T47D (cell line): ENCODE measurements at places on chromosomes 2 and 18.

DNA sequence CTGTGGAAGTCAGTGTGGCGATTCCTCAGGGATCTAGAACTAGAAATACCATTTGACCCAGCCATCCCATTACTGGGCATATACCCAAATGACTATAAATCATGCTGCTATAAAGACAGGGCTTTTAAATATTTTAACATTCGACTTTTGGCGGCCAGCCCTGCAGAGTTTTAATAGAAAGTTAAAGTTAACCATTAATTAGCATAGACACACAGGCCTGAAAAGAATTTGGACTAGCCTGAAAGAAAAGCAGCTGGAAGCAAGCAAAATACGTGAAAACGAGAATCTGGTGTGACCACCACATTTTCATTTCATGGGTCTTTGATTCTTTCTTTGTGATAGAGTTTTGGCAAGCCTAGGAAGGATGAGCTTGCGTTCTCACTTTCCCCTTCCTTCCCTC lies 184.0 kb downstream of the SCG2 start:
- DNase-seq = no peak

DNA sequence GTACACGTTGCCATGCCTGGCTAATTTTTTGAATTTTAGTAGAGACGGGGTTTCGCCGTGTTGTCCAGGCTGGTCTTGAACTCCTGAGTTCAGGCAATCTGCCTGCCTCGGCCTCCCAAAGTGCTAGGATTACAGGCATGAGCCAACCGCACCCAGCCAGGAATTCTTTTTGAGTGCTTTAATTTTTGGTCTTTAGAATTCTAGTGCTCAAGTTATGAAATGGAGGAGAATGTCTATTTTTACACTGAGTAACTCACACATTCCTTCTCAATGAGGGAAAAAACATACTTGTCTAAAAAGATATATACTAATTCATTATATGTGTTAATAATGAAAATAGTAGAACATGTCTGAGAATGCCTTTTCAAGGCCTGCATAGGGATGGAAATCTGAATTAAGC lies 8.5 kb downstream of the ZNF396 start:
- DNase-seq = no peak

GRCh38 chr2:134405611-134406081 lies 151.8 kb downstream of the MGAT5 start:
- DNase-seq = no peak

GRCh38 chr18:49682173-49682802 lies 120.4 kb downstream of the LIPG start:
- no peak for DNase-seq

GRCh38 chr2:31474296-31474695 lies 59.8 kb upstream of the XDH start:
- DNase-seq = no peak

- DNase-seq = no peak
These were observed 571.9 kb upstream of the PKDCC start for GRCh38 chr2:41475959-41476358.

GRCh38 chr2:57022496-57022895 lies 838.7 kb downstream of the CCDC85A start:
- no peak for DNase-seq

- no peak for DNase-seq
These were observed 134.8 kb downstream of the MREG start for GRCh38 chr2:215878476-215879063.
